ENCODE measurements at places on chromosomes 6 and 20.

DNA sequence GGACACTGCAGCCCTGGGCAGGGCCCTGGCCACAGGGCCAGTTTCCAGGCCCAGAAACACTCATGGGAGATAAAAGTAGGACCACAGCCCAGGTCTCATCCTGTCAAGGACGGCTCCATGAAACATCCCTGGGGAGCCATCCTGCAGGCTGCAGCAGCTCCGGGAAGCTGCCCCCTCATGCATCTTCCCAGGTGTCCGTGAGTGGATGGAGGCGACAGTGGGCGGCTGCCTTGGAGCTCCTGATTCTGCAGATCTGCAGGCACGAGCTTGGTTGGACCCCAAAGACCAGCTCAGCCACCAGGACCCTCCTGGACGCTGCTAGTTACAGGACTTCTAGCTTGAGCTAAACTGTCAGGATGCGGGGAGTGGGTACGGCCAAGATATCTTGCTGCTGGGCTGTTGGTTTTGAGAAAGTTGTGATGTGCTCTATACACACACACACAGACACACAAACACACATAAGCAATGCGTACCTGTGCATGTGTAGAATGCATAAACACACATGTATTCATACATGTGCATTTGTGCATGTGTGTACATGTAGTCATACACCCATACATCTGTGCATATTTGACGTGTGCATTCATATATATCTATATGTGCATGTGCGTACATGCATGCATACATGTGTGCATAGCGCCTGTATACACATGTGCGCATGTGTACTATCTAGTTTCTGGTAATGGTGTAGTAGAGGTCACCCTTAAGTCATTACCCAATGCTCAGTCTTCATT, 297.8 kb downstream of the TAF4 start:
- no peak for ATAC-seq

DNA sequence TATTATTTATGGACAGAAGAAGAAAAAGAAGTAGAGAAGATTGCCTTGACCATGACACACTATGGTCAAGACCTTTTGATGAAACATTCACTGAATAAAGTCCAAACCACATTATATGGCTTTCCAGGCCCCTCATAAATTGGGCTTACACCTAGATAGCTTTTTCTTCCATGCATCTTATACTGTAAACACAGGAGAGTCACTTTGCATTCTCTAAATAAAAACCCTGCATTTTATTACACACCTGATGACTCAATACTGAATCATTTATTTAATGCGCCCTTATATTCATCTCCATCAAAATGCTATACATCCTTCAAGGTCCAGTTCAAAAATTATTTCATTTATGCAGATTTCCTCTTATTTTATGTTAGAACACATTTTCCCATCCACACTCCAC, 78.0 kb downstream of the COL21A1 start:
- no peak for ATAC-seq

GRCh38 chr6:95676011-95676628, 98.8 kb downstream of the MANEA start:
- no peak for ATAC-seq

GRCh38 chr20:9215539-9215938, 146.7 kb downstream of the PLCB4 start:
- no peak for ATAC-seq

- ATAC-seq = no peak
Measured at GRCh38 chr6:93679836-93680235, 260.5 kb upstream of the EPHA7 start.

DNA sequence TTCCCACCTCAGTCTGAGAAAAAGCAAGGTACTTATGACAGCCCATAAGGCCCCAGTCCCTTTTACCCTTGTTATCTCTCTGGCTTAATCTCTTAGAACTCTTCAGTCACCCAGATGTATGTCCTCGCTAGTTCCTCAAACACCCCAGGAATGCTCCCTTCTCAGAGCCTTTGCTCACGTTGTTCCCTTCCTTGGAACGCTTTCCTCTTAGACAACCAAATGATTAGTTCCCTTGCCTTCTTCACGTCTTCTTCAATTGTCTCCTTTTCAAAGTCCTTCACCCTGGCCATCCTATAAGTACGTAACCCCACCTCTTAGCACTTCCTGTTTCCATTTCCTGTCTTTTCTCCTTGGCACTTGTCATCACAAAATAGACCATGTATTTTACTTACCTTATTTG, 1.1 kb upstream of the APOBEC2 start:
- no peak for ATAC-seq

Measured in activated CD4-positive, CD25-positive, alpha-beta regulatory T cell treated with anti-CD3 and anti-CD28 coated beads, Interleukin-2, amount 50 U/mL, for 24 hours (primary cell).